Aorta (tissue), 5 donors: ENCODE measurements at places on chromosomes 6 and 20. TPM values are rescaled to one million over a fixed set of nuclear protein-coding genes. Genes with fewer than 3 reads are reported as not detected.
A peak's percentile ranks its signal among the peaks of the same experiment; 100 is the strongest.

Gene TTBK1
- not detected for total RNA-seq

- DNase-seq, result no peak
- H3K4me1 ChIP-seq, result no peaks in the 10 kb centered on the region
- H3K27me3 ChIP-seq, result no peaks in the 10 kb centered on the region
- no peak overlapping the region for H3K4me3 ChIP-seq
- H3K36me3 ChIP-seq, result no peaks in the 10 kb centered on the region
- no peak overlapping the region for H3K27ac ChIP-seq
Observed at GRCh38 chr6:106973836-106974335, 643 bp downstream of the CD24 start.

Gene VGLL2
- not detected for total RNA-seq

GRCh38 chr20:35502352-35502751, 27.1 kb downstream of the C20orf173 start:
- H3K27me3 ChIP-seq, result no peaks in the 10 kb centered on the region
- H3K4me3 ChIP-seq, result no peak overlapping the region
- no peaks in the 10 kb centered on the region for H3K36me3 ChIP-seq
- no peaks in the 10 kb centered on the region for H3K4me1 ChIP-seq
- H3K27ac ChIP-seq, result no peak overlapping the region

Gene CAP2
- 21.2 TPM for total RNA-seq

GRCh38 chr20:51119914-51120313, 97.0 kb upstream of the KCNG1 start:
- no peak overlapping the region for H3K27ac ChIP-seq
- H3K27me3 ChIP-seq, result no peaks in the 10 kb centered on the region
- no peak overlapping the region for H3K4me3 ChIP-seq
- DNase-seq, result no peak
- H3K36me3 ChIP-seq, result no peaks in the 10 kb centered on the region
- no peaks in the 10 kb centered on the region for H3K4me1 ChIP-seq

DNA sequence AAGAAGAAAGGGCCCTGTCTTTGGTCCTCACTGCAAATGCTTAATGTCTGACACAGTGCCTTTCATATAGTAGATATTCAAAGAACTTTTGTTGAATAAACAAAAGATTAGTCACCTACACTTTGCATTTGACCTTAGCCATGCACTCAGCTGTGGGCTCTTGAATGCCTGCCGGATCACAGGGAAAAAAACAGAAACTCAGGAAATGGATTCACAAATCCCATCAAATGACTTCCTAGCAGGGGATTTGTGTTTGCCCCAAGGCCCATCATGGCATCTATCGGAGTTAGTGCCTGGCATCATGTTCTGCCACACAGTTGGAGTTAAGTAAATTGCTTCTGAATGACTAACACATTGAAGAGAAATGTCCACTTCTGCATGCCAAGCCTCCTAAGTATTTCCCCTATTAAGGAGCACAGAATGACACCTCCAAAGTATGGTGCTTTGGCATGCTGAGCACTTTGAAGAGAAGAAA, 72.3 kb upstream of the DST start:
- H3K4me3 ChIP-seq, result no peak overlapping the region
- DNase-seq, result no peak
- H3K27ac ChIP-seq, result peak overlapping the region; percentile 64
- no peaks in the 10 kb centered on the region for H3K36me3 ChIP-seq

GRCh38 chr20:23513164-23513563, 22.2 kb downstream of the CST8 start:
- no peak overlapping the region for H3K4me3 ChIP-seq
- no peaks in the 10 kb centered on the region for H3K36me3 ChIP-seq
- no peak for DNase-seq
- H3K27me3 ChIP-seq, result no peaks in the 10 kb centered on the region
- no peaks in the 10 kb centered on the region for H3K4me1 ChIP-seq
- no peak overlapping the region for H3K27ac ChIP-seq

Gene FNDC1
- 1.4 TPM for total RNA-seq

GRCh38 chr6:327538-328116, 35.3 kb downstream of the DUSP22 start:
- H3K4me3 ChIP-seq, result no peak overlapping the region
- DNase-seq, result no peak
- no peak overlapping the region for H3K27ac ChIP-seq
- no peaks in the 10 kb centered on the region for H3K4me1 ChIP-seq
- H3K27me3 ChIP-seq, result no peaks in the 10 kb centered on the region

Gene ZFP64
- total RNA-seq, result 8.2 TPM

DNA sequence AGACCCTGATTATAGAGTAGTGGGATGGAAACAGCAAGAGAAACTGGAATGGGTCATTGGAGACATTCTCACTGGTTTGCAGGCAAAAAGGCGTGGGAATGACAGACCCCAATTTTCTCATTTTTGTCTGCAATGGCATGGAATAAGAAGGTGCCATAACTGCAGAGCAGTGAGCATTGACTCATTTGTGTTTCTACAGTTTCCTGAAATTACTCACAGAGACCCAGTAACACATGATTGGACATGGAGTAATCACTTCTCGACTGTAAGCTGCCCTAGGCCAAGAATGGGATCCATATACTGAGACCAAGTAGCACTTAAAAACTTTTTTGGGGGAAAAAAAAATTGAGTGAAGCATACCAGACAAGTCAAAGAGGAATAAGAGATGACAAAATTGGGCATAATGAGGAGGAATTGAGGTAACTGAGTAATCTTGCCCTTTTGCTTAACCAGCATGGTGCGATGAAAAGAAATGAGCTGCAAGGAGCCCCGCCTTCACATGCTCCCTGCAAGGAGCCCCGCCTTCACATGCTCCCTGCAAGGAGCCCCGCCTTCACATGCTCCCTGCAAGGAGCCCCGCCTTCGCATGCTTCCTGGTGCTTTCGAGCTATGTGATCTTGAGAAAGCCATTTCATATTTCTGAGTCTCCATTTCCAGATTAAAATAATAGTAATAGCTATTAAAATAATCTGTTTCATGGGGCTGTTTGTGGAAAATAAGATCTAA, 44.1 kb downstream of the NHSL1 start:
- H3K4me3 ChIP-seq, result no peak overlapping the region
- H3K27me3 ChIP-seq, result no peaks in the 10 kb centered on the region
- H3K36me3 ChIP-seq, result no peaks in the 10 kb centered on the region
- no peaks in the 10 kb centered on the region for H3K4me1 ChIP-seq

Gene OPRL1
- total RNA-seq, result 0.78 TPM

- H3K27ac ChIP-seq, result no peak overlapping the region
- no peak for DNase-seq
- no peaks in the 10 kb centered on the region for H3K36me3 ChIP-seq
- H3K4me3 ChIP-seq, result no peak overlapping the region
Observed at GRCh38 chr6:133191323-133191722, 49.8 kb upstream of the EYA4 start.

Gene OR2J1
- not detected for total RNA-seq

GRCh38 chr6:131638013-131638412, 911 bp downstream of the ENPP3 start:
- H3K27me3 ChIP-seq, result no peaks in the 10 kb centered on the region
- no peak overlapping the region for H3K27ac ChIP-seq
- no peak for DNase-seq
- H3K4me3 ChIP-seq, result no peak overlapping the region

DNA sequence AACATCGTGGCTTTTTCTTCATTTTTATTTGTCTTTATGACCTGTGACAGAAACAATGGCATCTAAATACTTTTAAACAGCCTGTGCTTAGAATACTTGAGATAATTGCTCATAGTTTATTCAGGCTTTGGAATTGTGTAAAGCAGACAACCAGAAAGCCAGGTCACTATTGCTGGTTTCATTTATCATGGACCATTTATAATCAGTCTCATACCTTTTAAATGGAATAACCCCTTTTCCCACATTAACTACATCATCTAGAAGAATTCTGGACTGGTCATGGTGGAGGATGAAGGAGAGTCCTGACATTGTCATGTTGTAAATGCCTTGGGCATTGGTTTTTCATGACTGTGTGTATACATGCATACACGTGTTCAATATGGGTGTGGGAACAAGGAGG, 661.5 kb downstream of the EPM2A start:
- H3K27me3 ChIP-seq, result no peaks in the 10 kb centered on the region
- no peak overlapping the region for H3K4me3 ChIP-seq
- H3K4me1 ChIP-seq, result no peaks in the 10 kb centered on the region

GRCh38 chr6:156189714-156190113, 587.5 kb upstream of the ARID1B start:
- no peaks in the 10 kb centered on the region for H3K36me3 ChIP-seq
- no peak overlapping the region for H3K4me3 ChIP-seq
- H3K27me3 ChIP-seq, result no peaks in the 10 kb centered on the region
- H3K4me1 ChIP-seq, result no peaks in the 10 kb centered on the region

DNA sequence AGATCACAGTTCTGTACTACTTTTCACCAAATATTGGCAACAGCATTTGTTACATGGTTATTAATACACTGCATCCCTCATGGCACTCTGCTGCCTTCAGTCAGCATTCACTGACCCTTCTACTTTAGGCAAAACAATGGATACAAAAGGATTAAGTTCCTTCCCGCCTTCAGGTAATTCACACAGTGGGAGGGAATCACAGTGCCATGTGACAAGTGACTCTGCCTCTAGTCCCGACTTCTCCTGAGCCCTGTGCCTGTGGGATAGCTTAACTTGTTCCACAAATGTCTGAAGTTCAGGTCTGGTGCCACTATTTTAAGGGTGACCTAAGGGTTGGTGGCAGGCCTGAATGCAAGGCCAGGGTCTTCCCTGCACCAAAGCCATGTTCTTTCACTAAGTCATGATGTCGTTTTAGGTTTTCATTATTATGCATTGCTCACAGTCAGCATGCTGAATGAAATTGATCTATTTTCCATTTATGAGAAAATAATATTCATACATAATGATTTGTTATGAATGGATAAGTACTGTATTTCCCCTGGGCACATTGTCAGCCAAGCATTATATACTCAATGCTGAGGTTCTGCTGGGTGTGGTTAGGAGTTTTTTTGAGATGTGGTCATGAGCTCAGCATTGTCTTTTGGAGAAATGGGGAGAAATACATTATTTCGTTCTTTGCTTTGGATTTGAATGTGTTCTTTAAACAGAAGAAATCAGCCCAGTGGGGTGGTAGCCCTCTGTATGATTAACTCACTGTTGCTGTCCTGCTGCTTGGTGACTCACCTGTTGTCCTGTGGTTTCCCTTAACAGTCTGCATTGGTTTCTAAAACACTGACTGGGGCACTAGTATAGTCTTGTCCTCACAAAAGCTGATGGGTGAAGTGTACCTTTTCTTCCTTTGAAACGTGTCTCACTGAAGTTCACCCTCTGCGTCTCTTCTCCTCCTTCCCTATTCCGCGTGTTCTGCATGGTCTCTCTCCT, 66.4 kb downstream of the AFDN start:
- H3K27ac ChIP-seq, result no peak overlapping the region
- DNase-seq, result no peak
- no peaks in the 10 kb centered on the region for H3K4me1 ChIP-seq
- H3K27me3 ChIP-seq, result no peaks in the 10 kb centered on the region

DNA sequence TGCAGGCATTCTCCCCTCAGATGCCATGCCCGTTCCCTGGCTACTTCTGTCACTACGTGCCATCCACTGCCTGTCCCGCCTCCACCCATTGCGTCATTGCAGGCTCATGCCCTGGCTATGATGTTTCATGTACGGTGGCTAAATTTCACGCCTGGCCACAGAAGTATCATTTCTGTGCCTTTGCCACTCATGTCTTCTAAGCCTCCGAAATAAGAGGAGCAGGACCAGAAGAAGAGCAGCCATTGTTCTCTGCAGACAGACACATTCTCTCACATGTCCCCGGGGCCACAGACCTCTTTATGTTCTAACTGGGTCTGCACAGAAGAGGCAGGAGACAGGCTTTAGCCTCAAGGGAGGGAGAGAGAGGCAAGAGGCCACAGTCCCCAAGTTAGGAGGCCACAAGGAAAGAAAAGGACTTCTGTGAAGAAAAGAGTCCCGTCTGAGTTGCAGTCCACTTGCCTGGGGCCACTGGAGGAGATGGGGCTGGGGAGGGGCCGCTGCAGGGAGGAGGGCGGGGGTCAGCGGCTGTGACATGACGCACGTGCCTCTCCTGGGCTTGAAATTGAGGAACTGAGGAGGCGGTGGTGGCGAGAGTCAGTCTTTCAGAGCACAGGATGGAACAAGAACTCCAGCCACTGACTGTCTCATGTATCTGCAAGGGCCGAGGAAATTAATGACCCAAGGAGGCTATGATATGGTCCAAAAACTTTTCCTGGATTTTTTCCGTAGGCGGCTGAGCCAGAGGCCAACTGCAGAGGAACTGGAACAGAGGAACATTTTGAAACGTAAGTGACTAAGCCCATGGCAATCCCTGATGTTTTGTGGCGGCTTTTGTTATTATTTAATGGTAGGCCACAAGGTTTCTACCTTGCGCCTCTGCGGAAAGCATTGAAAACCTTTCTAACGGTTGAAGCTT, 55.9 kb downstream of the TBC1D7 start:
- no peaks in the 10 kb centered on the region for H3K27me3 ChIP-seq
- peaks cover 3% of the 10 kb centered on the region for H3K4me1 ChIP-seq
- DNase-seq, result no peak
- H3K36me3 ChIP-seq, result no peaks in the 10 kb centered on the region
- H3K27ac ChIP-seq, result no peak overlapping the region

Gene PAK1IP1
- 9.9 TPM for total RNA-seq

Gene CCR6
- not detected for total RNA-seq

Gene LY86
- total RNA-seq, result 3.6 TPM

Gene CRIP3
- 0.65 TPM for total RNA-seq

GRCh38 chr6:1838604-1839213, 229.0 kb downstream of the FOXC1 start:
- H3K27me3 ChIP-seq, result no peaks in the 10 kb centered on the region
- no peaks in the 10 kb centered on the region for H3K36me3 ChIP-seq
- H3K4me1 ChIP-seq, result peaks cover 4% of the 10 kb centered on the region
- no peak overlapping the region for H3K27ac ChIP-seq
- no peak for DNase-seq

- no peak within 1 kb of the TSS for H3K27ac ChIP-seq
- no peaks in the 10 kb centered on the region for H3K27me3 ChIP-seq
- no peaks in the 10 kb centered on the region for H3K36me3 ChIP-seq
- no peak within 1 kb of the TSS for H3K4me3 ChIP-seq
Observed at GRCh38 chr20:45306431-45306982, at the start of gene RBPJL. Gene RBPJL (plus strand): TSS chr20:45306840. CDS start chr20:45306923, 83 bp downstream.

Gene DACT2
- total RNA-seq, result not detected

DNA sequence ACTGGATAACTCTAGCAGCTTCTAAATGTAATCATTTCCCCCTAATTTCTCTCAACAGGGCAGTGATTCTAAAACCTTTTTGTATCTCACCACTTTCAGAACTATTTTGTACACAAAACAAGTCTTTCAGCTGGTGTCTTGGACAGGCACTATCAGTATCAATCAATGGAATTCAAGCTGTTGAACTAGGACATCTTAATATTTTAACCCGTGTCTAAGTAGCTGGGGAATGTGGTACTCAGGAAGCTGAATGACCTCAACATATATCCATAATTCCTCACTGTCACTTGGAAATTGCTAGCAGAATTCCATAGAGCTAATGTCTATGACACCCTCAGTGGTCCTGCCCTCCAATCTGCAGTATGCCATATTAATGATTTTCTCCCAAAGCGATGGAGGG, 24.5 kb downstream of the ADAT2 start:
- peaks cover 3% of the 10 kb centered on the region for H3K4me1 ChIP-seq
- H3K27me3 ChIP-seq, result no peaks in the 10 kb centered on the region
- no peaks in the 10 kb centered on the region for H3K36me3 ChIP-seq
- H3K4me3 ChIP-seq, result no peak overlapping the region

- H3K4me3 ChIP-seq, result no peak overlapping the region
- no peak for DNase-seq
- no peak overlapping the region for H3K27ac ChIP-seq
- no peaks in the 10 kb centered on the region for H3K27me3 ChIP-seq
- no peaks in the 10 kb centered on the region for H3K36me3 ChIP-seq
- no peaks in the 10 kb centered on the region for H3K4me1 ChIP-seq
Observed at GRCh38 chr6:15697895-15698294, 35.1 kb upstream of the DTNBP1 start.

Gene SDC4
- 114 TPM for total RNA-seq

- H3K27ac ChIP-seq, result peak overlapping the region; percentile 84
- no peaks in the 10 kb centered on the region for H3K36me3 ChIP-seq
- DNase-seq, result no peak
- no peaks in the 10 kb centered on the region for H3K27me3 ChIP-seq
- H3K4me3 ChIP-seq, result no peak overlapping the region
Observed at GRCh38 chr6:12203001-12203400, 87.2 kb upstream of the EDN1 start.

Gene SPATS1
- total RNA-seq, result not detected
